ENCODE measurements at places on chromosomes 11 and 22.

GRCh38 chr22:49774499-49775151, 53.0 kb downstream of the BRD1 start:
- DNase-seq: no peak

DNA sequence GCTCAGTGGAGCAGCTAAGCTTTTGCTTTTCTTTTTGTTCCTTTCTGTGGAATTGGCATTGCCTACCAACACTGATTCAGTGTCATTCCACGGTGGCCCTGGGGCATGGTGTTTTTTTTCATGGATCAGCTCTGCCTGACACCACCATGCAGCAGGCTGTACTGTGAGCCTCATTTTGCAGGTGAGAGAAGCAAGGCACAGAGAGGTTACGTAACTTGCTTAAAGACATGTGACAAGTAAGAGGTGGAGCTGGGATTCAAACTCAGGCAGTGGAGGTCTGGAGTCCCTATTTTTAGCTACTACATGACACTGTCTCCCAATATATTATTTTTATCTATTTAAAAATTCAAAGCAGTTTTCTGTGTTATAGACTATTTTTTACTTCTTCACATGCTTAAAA, 44.4 kb downstream of the APOL3 start:
- no peak for DNase-seq

GRCh38 chr11:9887472-9887871, 223.6 kb downstream of the SWAP70 start:
- no peak for DNase-seq

- no peak for DNase-seq
Measured at GRCh38 chr22:50470491-50470890, 4.3 kb downstream of the SBF1 start.

GRCh38 chr22:50621948-50622722, 5.8 kb downstream of the ARSA start:
- peak; percentile 49 for DNase-seq

GRCh38 chr22:21626735-21627469, 2.9 kb downstream of the YDJC start:
- no peak for DNase-seq

DNA sequence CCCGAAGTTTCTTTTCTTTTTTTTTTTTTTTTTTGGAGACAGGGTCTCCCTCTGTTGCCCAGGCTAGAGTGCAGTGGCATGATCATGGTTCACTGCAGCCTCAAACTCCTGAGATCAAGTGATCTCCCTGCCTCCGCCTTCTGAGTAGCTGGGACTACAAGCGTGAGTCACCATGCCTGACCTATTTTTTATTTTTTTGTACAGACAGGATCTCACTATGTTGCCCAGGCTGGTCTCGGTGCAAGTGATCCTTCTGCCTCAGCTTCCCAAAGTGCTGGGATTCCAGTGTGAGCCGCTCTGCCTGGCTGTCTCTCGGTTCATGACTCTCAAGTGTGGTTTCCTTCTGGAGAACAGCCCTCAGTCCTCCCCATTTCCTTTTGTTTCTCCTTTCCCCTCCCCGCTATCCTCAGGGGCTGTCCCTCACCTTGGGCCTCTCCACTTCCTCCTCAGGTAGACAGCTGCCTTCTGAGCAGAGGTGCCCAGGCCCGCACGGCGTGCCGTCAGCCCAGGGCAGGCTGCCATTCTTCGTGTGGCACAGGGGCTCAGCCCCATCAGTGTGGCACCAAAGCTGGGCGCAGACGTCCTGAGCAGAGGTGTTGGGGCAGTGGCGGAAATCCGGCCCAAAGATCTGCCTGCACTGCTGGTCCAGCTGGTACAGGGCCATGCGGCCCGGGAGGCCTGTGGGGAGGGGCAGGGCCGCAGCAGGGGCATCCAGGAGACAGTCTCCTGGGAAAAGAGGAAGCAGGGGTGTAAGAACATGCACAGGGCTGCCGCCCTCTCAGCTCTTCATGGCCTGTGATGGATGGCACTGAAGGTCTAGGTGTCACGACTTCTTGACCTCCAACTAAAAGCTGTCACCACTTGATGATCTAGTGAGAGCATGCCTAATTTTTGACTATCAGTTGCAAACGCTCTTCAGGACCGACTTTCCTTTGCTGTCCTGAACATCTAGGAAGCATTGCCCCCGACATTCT, 14.0 kb downstream of the ADAMTS8 start:
- DNase-seq: no peak

DNA sequence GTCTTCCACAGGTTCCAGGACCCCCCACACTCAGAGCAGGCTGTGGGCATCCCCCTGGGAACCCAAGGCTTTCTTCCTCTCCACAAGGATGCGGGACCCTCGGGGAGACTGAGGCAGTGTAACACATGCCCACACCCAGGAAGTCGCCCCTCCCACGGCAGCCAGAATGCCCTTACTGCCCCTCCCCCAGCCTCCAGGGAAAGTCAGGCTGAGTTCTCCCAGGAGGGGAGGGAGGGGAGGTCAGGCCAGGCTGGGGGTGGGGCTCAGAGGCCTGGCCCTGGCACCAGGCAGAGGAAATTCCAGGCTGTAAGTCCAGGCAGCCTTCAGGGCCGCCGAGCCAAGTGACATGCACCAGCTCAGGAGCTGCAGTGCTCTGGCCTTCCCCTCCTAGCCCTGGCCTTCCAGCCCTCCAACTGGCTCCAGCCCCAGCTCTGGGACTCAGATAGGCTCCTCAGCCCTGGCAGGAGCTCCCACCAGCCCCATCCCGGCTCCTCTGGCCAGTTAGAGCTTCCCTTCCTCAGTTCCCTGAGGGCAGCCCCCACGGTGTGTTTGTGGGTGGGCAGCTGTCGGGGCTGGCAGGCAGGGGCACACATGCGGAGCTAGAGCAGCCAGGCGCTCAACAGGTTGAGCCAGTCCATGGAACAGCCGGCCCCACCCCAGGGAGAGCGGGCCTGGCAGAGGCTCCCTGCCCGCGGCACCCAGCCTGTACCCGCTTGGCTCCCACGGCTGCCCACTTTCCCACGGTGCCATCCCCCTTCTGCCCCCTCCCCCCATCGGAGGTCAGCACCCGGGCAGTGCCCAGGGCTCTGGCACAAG, 3.6 kb downstream of the BCL9L start:
- no peak for DNase-seq

- DNase-seq: no peak
Measured at GRCh38 chr11:74248469-74248868, 63.0 kb downstream of the P4HA3 start.
